NCI-H2171 (cell line): ENCODE measurements at places on chromosomes 5 and 9.
A peak's percentile ranks its signal among the peaks of the same experiment; 100 is the strongest.

DNA sequence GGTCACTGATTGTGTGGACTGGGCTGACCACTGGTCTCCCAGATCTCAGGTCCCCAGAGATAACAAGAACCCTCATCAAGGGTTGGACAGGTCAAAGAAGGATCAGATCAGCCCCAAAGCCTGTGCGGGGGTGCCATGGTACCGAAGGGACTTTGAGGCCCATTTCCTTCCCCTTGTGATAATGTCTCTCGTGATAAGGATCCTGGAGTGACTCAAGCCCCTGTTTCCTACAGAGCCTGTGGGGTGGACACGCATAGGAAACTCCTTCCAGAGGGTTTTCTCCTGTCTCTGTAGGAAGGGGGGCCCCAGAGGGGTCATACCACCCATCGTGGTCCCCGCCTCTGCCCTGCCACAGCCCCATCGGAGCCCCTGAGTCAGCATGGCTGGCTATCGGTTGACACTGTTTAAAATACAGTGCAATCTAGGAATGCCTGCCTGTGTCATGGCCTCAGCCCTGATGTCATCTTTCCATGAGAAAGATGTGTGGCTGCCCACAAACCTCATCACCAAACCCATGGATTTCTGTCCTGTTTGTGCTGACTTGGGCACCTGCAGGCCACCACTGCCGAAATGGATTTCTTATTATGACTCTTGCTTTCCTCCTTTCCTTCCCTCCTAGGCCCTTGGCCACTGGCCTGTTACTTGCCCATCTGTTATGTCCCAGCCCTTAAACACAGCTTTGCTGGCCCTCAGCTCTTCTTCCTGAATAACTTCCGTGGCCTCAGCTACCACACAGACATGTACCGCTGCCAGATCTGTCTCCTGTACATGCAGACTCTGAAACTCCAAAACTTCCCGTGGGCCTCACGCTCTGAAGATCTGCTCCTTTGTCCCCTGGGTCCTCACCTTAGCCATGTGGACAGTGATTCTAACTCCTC is 2.9 kb upstream of the CSF2 start:
- DNase-seq: no peak

GRCh38 chr5:12793373-12793772 is 889.1 kb upstream of the CTNND2 start:
- DNase-seq: no peak

DNA sequence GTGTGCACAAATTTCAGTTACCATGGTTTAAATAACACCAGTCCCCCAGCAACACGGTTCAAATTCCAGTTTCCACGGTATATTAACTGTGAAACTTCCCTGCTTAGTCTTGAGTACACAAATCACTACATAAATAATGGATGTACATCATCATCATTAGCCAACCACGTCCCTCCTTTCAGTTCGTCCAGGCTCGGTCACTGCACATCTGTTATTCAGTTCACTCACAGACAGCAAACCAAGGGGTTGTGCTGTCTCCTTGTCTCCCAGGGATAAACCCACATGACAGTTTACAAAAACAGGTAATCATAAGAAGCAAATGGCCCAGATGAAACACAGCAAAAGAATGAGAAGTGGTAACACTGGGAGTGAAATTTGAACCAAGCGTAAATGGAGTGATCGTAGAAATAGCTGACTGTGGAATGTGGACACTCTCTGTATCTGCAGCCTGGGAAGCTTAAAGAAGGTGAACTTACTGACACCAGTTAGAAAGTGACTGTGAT is 61.0 kb upstream of the RAD23B start:
- DNase-seq: no peak

DNA sequence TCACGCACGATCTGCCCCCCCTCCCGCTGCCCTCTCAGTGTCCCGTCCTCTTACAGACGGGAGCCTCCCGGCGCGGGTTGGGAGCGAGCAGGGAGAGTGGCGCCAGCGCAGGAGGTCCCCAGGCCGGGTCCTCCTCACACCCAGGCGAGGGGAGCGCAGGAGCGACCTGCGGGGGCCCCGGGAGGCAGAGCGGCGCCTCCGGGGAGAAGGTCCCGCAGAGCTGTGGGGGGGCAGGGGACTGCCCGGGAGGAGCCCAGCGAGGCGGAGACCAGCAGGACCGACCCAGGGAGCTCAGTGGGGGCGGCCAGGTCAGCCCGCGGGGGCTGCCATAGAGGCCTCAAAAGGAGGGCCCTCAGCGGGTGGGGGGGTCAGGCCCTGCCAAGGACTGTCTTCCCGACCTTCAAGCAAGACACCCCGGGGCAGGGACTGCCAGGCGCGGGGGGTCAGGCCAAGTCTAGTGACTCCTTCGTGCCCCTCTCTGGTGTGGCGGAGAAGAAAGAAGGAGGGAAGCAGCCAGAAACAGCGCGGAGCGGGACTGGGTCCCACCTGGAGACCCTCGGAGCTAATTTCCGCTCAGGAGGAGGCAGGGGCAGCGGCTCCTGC is 123.3 kb upstream of the ERCC6L2 start:
- DNase-seq: no peak

- DNase-seq: no peak
These were observed 176.9 kb upstream of the WWC1 start for GRCh38 chr5:168114444-168115017.

- DNase-seq: no peak
These were observed 18.0 kb downstream of the ORM2 start for GRCh38 chr9:114347675-114348074.

- DNase-seq: no peak
These were observed 1043.1 kb downstream of the DTWD2 start for GRCh38 chr5:117945258-117945657.

DNA sequence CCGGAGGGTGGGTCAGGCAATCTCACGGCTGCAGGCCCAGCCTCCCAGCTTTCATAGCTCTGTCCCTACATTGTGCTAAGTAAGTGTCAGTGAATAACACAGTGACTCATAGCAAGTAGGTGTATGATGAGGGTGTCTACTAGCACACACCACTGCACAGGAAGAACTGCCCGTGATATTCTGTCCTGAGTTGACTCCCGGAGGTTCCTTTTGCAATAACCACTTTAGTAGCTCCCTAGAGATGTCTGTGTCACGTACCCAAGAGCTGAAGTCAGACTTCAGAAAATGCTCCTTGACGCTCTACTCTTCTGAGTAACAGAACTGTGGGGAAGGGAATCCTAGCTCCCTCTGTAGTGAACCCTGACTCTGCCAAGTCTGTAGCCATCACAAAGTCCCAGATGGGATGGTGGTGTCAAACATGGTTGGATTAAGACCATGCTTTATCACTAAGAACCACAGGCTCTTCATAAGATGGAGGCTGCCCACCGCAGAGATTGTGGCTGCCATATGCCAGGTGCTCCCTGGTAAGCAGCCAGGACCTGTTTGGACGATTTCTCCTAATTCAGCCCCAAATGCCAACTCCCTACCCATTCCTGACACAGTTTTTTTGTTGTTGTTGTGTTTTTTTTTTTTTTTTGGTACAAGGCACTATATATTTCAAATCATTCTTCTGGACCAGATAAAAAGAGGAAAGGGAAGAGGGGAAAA is 352.6 kb upstream of the PANK3 start:
- DNase-seq: no peak

- no peak for DNase-seq
These were observed 184.8 kb upstream of the RASEF start for GRCh38 chr9:83247732-83248131.

- no peak for DNase-seq
These were observed 4.2 kb downstream of the PRR7 start for GRCh38 chr5:177450667-177451424.

DNA sequence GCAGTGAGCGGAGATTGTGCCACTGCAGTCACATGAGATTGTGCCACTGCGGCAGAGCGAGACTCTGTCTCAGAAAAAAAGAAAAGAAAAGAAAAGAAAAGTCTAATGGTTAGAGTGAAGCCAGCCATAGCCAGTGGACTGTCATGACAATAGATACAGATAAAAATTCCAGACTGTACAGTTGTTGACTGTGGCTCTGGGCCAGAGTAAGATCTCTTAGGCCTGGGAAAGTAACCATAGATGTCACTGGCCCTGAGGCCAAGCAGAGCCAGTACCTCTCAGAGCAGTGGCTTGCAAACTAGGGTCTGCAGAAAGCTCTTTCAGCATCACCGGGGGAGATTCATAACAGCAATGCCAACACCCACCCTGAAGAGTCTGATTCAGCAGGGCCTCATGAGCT is 44.1 kb upstream of the SUB1 start:
- DNase-seq: no peak

GRCh38 chr5:139795074-139796001 is at the start of gene PSD2:
PSD2 (plus strand) TSS chr5:139795808; CDS start chr5:139809441, 13,633 bp downstream.
- DNase-seq: no peak

GRCh38 chr5:14440223-14440581 is 141.4 kb upstream of the OTULINL start:
- DNase-seq: no peak

GRCh38 chr5:132901730-132902129 is 28.3 kb downstream of the LEAP2 start:
- DNase-seq: no peak

- no peak for DNase-seq
These were observed 11.4 kb downstream of the GOLGA1 start for GRCh38 chr9:124929464-124929863.

GRCh38 chr9:81964218-81965171 is 21.2 kb downstream of the SPATA31D3 start:
- no peak for DNase-seq

DNA sequence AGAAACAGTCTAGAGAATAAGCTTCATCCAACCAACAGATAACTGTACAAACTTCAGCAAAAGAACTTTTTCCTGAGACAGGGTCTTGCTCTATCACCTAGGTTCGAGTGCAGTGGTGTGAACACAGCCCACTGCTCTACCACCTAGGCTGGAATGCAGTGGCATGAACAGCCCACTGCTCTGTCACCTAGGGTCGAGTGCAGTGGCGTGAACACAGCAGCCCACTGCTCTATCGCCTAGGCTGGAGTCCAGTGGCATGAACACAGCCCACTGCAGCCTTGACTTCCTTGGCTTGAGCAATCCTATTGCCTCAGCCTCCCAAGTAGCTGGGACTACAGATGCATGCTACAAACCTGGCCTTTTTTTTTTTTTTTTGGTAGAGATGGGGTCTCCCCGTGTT is 43.4 kb downstream of the ERMP1 start:
- no peak for DNase-seq

- no peak for DNase-seq
These were observed 48.7 kb downstream of the TMEM174 start for GRCh38 chr5:73221726-73222125.

GRCh38 chr5:99379187-99379586 is 450.4 kb upstream of the CHD1 start:
- no peak for DNase-seq

DNA sequence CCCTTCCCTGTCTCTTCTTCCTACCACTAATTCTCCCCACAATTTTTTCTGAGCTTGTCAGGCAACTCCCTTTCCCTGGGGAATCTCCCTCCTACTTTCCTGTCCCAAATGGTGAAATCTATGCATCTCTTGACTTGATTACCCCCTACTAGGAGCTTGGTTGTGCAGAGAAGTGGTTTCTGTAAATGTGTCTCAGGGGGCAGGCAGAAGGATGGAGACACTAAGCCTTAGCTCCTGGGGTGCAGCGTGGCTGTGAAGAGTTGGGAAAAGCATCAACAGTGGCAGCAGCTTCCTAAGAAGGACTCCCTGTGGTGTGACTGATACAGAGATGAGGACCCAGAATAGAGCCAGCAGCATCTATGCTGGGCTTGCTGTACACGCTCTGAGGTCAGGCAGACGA is 62.3 kb downstream of the NRG2 start:
- no peak for DNase-seq

GRCh38 chr5:88033191-88033590 is 235.5 kb downstream of the TMEM161B start:
- no peak for DNase-seq

DNA sequence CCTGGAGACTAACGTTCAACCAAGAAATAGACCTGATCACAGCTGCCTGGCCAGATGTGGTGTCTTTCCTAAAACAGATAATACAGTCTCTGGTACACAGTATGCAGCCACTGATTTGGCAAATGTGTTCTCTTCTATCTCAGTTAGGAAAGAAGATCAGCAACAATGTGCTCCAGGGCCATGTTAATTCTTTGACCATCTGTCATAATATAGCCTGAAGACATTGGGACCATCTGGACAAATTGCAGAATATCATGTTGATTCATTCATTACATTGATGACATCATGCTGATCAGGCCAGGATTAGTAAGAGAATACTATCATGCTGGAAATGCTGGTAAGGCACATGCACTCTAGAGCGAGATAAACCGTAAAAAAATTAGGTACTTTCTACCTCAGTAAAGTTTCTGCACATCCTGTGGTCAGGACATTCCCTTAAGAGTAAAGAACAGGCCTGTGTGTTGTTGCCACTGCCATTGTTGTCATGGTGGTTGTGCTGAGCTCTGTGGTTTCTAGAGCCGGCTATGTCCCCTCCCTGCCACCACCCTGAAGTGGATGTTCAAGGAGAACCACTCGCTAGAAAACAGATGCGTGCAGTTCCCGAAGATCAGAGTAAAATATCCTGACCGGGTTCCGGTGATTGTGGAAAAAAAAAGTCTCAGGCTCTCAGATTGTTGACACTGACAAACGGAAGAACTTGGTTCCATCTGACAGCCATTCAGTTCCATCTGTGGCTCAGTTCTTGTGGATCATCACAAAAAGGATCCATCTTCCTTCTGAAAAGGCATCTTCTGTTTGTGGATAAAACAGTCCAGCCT is 6.4 kb upstream of the JMY start:
- DNase-seq: peak; percentile 20

GRCh38 chr9:75027187-75028107 is 646 bp downstream of the CARNMT1 start:
- DNase-seq: peak; percentile 17

DNA sequence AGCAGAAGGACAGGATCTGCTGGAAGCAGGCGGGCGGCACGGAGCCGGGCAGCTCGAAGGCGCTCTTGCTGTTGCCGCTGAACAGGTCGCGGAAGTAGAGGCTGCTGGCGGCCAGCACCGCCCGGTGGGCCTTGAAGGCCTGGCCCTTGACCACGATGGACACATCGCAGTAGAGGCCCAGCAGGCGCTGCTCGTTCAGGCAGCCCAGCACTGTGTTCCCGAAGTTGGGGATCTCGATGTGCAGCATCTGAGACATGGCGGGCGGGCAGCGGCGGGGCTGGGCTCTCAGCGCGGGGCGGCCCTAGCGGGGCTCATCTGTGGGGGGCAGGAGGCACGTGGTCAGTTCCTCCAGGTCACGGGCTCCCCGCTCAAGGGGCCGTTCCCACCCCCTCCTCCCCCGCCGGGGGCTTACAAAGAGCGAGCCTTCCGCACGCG is 44.8 kb downstream of the NACC2 start:
- no peak for DNase-seq

DNA sequence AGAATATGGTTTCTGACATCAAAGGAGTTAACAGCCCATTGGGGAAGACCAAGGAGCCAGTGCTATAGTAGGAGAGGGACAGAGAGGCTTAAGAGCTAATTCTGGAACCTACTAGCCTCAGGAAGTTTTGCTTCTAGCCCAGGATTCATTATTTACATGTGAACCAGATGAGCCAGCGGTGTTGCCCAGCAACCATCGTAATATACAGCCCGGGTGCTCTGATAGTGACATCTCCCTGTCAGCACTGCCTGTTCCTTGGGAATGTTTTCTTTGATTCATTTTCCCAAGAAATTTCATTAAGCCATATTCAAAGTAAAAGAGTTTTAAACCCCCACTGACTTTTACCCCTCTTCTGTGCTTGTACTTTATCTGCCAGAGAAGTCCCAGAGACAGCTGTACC is 217.4 kb upstream of the ADAMTSL1 start:
- no peak for DNase-seq
